AG20443 (cell line): ENCODE measurements at places on chromosomes 7 and 10.

- no peak for DNase-seq
These were observed 44.9 kb upstream of the RASGEF1A start for GRCh38 chr10:43311794-43312193.

GRCh38 chr7:51138123-51139085, 178.2 kb downstream of the COBL start:
- DNase-seq, result no peak

DNA sequence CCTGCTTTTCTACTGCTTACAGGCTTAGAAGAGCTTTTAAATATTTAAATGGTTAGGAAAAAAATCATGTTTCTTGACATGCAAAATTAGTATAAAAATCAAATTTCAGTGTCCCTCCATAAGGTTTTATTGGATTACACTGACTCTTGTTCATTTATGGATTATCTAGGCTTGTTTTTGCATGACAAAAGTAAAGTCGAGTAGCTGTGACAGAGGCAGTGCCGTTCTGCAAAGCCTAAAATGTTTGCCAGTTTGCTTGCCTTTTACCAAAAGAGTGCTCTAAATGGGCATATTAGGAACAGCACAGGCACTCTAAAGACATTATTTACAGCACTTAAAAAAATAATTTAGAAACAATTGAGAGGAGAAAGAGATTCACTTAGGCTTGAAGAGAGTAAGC, 139.6 kb downstream of the TSPAN12 start:
- no peak for DNase-seq

- peak; percentile 60 for DNase-seq
These were observed 163.3 kb downstream of the MAD1L1 start for GRCh38 chr7:2069472-2069860.

- DNase-seq, result no peak
These were observed 187.2 kb downstream of the FGFR2 start for GRCh38 chr10:121411004-121411403.

DNA sequence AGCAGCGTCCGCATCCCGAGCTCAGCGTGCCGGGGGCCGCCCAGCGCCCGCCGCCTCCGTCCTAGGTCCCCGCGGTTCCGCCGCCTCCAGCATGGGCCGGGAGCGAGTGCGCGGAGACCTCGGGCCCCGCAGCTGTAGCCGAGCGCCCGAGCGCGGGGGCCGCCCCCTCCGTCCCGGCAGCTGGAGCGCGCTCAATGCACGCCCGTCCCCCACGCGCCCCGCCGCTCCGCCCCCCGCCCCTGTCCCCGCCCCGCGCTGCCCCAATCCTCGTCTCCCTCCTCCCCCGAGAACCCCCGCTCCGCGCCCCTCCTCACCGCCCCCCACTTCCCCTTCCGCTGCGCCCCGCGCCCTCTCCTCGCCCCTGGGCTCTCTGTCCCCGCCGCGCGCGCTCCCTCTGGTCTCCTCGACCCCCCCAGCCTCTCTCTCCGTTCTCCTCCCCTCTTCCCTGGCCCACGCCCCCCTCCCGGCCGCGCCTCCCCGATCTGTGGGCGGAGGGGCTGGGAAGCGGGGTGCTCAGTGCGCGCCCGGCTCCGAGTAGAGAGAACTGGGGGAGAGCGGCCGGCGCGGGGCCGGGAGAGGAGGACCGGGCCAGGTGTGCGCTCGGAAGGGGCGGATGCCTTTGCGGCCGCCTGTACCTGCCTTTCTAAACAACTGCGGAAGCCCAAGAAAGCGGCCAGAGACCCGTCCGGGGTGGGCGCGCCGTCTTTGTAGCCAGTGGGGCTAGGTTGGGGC, at the start of gene VIPR2:
Gene VIPR2, minus strand, starts transcription at position 110 of the 732 bp plus-strand sequence. Its CDS starts 96 bp downstream, at position 14.
- DNase-seq, result no peak

DNA sequence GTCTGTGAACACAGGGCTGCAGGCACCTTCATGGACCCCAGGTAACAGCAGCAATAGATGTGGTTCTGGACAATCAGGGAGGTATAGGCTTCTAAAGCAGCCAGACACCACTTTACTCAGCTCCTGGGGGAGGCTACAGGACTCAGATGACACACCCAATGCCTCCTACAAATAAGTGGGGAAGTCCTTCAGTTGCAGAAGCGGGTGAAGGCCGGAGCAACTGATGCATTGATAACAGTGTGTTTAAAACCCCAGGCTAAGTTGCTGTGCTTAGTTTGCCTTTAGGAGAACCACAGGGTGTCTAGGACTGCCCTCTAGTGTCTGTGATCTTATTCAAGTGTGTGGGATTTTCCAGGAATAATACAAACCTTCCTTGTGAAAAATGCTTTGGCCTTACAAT, 5.9 kb upstream of the ITGA8 start:
- peak; percentile 79 for DNase-seq
